NCI-H1048 (cell line): ENCODE measurements at places on chromosomes 6 and 20.

DNA sequence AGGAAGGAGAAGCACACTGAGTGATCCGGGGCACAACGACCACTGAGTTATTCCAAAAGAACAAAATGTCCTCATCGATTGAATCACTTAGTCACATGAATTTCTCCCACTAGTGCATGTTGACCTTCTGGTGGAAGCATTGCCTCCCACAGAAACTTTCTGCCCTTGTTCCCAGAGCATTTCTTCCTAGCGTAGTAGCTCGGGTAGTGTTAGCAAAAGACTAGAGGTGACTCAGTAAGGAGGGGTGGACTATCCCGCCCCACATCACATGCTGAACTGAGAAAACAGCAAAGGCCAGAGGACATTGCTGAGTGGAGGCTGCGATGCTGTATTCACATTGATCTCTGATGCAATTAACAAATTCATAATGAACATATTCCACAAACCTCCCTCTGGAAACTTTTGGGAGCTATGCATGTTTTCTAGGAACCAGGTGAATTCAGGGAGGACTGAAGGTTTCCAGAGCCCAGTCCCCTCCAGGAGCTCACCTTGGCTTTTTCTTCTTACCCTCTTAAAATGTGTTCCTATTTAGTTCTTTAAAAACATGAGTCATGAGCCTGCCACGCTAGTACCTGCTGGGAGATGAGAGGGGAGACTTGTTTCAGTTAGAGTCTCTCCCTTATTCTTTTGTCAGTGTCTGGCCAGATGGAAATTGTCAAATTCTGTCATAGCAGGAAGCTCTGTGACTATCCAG lies 507.9 kb downstream of the CDH26 start:
- DNase-seq: no peak

DNA sequence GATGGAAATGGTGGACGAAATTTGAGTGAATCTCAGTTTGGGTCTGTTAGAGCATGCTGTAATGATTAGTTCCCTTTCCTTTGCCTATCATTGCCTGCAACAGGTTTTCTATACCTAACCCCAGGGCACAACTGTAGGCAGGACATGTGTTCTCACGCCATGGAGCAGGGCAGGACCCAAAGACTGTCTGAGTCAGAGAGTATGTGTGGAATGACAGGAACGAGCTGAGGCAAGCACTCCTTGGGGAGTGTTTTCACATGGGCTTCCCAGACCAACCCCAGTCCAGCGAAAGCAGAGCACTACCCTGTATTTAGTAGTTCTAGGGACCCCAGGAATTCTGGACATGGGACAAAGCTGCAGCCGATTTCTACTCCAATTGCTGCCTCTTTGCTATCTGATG lies 234.2 kb downstream of the HACE1 start:
- DNase-seq: no peak

DNA sequence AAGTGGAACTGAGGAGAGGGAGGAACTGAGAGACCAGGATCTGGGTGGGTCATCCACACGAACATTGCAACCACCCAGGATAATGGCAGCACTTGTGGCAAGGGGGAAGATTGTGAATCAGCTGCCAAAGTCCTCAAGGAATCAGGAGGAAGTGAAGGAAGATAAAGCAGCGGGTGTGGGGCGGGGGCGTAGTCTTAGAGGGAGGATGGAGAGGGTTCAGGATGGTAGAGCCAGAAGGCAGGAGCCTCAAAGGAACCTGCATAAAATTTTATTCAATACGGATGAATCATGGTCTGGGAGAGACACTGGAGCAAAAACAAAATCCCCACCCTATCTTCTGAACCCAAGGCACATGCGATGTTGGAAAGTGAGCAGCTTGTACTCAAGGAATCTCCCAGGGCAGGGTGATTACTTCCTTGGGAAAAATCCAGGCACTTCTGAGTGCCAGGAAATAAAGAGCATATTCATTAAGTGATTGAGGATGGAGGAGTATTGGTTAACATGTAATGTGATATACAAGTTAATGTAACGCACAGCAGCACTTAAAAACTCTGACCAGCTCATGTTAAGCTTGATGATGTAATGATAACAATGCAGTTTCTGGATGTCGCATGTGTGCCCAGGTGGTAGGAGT lies 82.0 kb upstream of the B3GAT2 start:
- no peak for DNase-seq

- DNase-seq: no peak
Measured at GRCh38 chr6:138757136-138757535, 16.4 kb upstream of the CCDC28A start.

DNA sequence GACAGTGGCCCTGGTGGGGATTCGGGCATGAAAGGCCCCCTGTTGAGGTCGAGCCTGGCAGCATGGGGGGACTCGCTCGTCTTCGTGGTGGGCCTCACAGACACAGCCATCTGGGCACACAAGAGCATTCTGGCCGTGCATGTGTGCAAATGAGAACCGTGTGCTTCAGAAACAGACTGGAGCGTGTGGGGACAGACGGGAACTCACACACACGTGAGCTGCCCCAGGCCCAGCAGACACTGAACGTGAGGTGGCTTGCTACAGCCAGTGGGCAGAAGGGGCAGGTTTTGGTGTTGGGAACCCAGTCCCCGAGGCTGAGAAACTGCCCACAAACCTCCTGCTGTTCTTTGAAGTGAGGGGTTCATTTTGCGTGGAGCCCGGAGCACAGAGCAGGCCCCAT lies 38.6 kb upstream of the BHLHE23 start:
- no peak for DNase-seq
